HAP-1 (cell line): ENCODE measurements at places on chromosomes 5 and 9.
A peak's percentile ranks its signal among the peaks of the same experiment; 100 is the strongest.

- DNase-seq: peak; percentile 69
These were observed 3.0 kb upstream of the SYNPO start for GRCh38 chr5:150637245-150638052.

- peak; percentile 78 for DNase-seq
These were observed 54.7 kb upstream of the SUSD3 start for GRCh38 chr9:93003552-93004407.

DNA sequence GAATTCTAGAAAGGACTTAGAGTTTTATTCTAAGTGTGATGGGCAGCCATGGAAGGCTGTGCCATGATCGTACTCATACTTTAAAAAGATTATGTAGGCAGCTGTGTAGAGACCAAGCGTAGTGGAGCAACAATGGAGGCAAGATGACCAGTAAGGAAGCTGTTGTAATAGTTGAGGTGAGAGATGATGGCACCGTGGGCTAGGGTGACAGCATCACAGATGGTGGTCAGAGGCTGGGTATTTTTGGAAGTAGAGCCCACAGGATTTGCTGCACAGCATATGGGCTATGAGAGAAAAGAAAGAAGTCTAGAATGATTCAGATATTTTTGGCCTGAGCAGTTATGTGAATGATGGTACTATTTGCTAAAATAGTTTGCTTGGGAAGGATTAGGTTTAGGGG is 7.7 kb downstream of the ARHGAP26 start:
- no peak for DNase-seq

DNA sequence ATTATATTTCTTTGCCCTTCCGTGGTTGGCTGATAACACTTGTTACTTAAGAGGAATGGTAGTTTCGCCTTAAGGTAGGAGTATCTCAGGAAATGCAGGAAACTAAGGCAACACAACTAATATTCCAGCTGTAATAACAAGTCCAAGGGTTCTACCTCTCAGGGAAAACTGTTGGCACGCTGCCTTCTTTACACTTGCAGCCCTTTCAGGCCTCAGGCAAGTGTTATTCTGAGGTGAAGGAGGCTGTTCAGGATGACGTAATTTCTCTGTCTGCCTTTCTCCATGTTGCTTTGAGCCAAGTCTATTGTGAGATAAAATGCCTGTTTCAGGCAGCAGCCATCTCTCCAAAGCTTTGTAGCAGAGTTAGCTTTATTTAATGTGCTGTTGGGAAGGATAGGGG is 38.0 kb downstream of the VCAN start:
- peak; percentile 10 for DNase-seq

- no peak for DNase-seq
These were observed 157.9 kb downstream of the KDM4C start for GRCh38 chr9:6915635-6916034.

GRCh38 chr5:145506185-145506850 is 328.8 kb downstream of the PRELID2 start:
- DNase-seq: no peak

GRCh38 chr9:138011951-138012500 is 134.4 kb downstream of the CACNA1B start:
- DNase-seq: no peak

GRCh38 chr5:122581629-122582028 is 193.3 kb upstream of the SNX2 start:
- no peak for DNase-seq

GRCh38 chr5:67971971-67972821 is 243.4 kb upstream of the PIK3R1 start:
- DNase-seq: no peak

DNA sequence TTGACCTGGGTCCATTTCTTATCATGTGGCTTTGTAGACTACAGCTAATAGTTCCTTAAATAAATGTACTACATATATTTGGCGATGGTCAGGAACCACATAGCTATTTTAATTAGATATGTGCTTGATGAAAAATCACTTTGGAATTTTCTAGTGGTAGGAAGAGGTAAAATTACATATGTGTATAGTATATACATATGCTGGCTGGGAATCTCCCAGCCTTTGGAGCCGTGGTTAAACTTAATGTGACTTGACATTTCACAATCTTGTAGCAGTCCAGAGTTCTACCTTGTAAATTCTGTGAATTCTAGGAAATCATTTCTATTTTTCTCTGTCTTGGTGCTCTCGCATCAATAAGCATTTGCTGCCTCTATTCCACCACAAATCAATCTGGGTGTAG is 565.0 kb downstream of the DMRTA1 start:
- no peak for DNase-seq

DNA sequence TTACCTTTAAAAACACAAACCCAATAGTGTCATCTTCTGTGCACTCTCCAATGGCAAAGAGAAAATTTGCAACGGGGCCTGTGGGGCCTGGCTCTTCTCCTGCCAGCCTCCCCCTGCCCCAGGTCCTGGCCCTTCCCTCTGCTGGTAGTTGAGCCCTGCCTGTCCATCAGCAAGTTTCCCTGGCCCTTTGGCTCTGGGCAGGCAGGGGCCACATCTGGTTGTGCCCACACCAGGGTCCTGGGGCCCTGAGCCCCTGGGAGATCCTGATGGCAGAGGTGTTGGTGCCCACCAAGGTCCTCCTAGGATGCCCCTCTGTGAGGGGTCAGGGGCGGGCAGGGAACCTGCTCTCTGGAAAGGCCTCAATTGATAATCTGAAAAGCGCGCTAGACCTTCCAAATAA is 157.3 kb downstream of the DAB2IP start:
- no peak for DNase-seq

DNA sequence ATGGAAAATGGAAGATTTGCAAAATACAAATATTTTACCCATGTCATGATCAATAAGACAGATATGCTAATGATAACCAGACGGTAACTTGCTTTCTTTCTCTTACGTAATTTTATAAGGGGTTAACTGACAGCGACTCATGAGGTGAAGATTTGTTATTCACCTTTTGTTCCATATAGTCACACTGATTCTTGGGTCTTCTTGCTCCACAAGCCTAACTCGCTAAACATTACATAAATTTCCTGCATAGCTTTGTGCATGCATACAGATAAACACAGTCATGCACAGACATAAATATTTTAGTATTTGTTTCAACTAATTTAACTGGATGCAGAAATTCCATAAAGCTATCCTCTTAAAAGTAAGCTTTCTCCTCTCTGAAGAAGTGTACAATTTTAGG is 225.9 kb downstream of the VPS13A start:
- DNase-seq: no peak

- DNase-seq: no peak
These were observed 129.3 kb upstream of the LPCAT1 start for GRCh38 chr5:1652873-1653697.

- no peak for DNase-seq
These were observed 1.7 kb upstream of the PLPPR1 start for GRCh38 chr9:101026824-101027223.

DNA sequence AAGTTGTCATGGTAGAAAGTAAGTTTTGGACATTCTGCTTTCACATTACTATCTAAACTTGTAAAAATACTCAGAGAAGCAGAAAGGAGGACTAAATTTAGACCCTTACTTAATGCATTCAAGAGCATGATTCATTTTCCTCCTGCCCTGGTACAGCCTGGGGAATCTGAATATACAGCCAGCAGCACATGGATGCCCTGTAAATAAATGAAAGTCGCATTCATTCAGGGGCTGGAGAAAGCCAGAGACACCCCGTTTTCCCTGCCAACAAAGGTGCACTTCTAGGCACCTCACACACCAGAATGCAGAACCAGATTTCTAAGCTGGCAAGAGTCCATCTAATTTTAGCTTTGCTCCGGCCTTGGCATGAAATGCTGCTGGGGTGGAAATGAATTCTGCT is 172.7 kb upstream of the KLF9 start:
- no peak for DNase-seq

DNA sequence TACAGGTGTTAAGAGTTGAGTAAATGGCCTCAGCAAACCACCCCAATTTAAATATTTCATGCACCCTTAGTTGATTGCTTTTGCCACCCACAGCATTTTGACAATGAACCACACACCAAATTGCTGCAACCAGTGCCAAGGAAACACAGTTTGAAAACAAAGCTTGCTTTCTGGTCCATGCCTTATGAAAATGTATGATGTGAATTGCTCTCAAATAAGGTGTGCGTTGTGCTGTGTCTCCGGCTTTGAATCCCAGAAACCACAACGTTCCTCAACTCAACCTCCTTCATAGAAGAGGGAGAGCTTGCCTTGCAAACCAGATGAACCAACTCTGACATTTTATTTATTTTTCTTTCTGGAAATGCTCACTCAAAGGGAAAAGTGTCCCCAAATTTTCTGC is 762.7 kb downstream of the TLE1 start:
- no peak for DNase-seq

GRCh38 chr9:123167474-123167873 is 100.9 kb downstream of the STRBP start:
- no peak for DNase-seq

GRCh38 chr5:15693933-15694332 is 194.0 kb downstream of the FBXL7 start:
- peak; percentile 18 for DNase-seq

DNA sequence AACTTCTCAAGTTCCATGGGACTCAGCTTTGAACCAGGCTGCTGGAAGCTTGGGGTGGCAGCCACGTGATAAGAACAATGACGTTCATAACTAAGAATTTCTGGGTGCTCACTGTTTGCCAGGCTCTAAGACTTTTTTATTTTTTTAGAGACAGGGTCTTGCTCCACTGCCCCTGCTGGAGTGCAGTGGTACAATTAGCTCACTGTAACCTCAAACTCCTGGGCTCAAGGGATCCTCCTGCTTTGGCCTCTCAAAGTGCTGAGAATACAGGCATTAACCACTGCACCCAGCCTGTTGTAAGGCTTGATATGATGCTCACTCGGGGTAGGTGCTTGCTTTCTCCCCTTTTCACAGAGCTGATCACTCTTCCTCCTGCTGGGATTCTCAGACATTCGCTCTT is 38.7 kb downstream of the PTPN3 start:
- no peak for DNase-seq

- DNase-seq: peak; percentile 27
These were observed 779 bp upstream of the VCAN start for GRCh38 chr5:83470526-83471404.

- no peak for DNase-seq
These were observed 1.8 kb downstream of the PLGRKT start for GRCh38 chr9:5435912-5436311.

DNA sequence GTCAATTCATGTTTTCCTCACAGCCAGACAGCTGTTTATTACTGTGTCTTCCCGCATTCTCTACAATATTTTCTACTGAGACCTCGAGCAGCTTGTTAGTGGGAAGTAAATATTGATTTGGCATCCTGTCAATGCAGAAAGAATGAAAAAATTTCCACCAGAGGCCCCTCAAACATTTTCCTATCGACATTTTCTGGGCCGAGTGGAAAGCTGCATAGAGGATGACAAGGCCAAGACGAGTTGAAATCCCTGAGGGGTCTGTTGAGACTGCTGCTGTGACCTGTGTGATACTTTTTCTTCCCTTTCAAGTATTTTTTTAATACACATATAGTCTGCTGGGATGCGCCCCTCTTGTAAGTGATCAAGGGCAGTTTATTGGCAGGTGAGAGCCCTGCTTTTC is 91.4 kb upstream of the SH3GL2 start:
- no peak for DNase-seq

GRCh38 chr9:87585123-87585855 is 87.6 kb downstream of the DAPK1 start:
- DNase-seq: no peak

GRCh38 chr5:6858419-6858818 is 145.2 kb downstream of the TENT4A start:
- no peak for DNase-seq

- peak; percentile 52 for DNase-seq
These were observed 22.8 kb downstream of the SMIM3 start for GRCh38 chr5:150801117-150801927.

GRCh38 chr5:73358366-73358765 is 90.2 kb downstream of the FOXD1 start:
- no peak for DNase-seq

GRCh38 chr5:39197556-39197955 is 21.8 kb downstream of the FYB1 start:
- DNase-seq: no peak
